Calu3 (cell line): ENCODE measurements at places on chromosomes 16 and 17.

DNA sequence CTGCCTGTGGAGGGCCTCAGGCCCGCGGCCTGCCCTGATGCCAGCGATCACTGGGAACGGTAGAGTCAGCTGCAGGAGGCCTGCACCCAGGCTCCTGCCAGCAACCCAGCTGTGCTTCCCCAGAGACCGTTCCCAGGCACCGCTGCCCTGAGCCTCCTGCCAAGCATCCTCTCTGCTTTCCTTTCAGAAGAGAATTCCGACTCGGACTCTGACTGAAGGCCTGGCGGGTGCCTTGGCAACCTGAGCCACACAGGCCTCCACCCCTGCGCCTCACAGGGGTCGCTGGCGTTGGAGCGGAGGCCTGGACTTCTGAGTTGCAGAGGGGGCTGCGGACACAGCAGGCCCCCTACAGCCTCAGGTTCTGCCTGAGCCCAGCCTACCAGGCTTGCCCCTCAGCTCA lies 7.9 kb downstream of the CMTM3 start:
- H3K27ac ChIP-seq: no peak overlapping the region
- H3K4me1 ChIP-seq: peaks cover 10% of the 10 kb centered on the region
- no peaks in the 10 kb centered on the region for H3K27me3 ChIP-seq
- no peak overlapping the region for H3K4me3 ChIP-seq
- no peak for DNase-seq

GRCh38 chr17:50683434-50684287 lies 24.1 kb downstream of the ANKRD40 start:
- no peak overlapping the region for H3K4me3 ChIP-seq
- H3K27me3 ChIP-seq: no peaks in the 10 kb centered on the region
- peaks cover 44% of the 10 kb centered on the region for H3K36me3 ChIP-seq
- peaks cover 62% of the 10 kb centered on the region for H3K4me1 ChIP-seq

GRCh38 chr16:69243479-69243878 lies 56.5 kb downstream of the SNTB2 start:
- no peak for DNase-seq
- no peaks in the 10 kb centered on the region for H3K36me3 ChIP-seq
- H3K4me1 ChIP-seq: no peaks in the 10 kb centered on the region
- H3K4me3 ChIP-seq: no peak overlapping the region

GRCh38 chr16:4991754-4992153 lies 33.6 kb downstream of the SEC14L5 start:
- H3K27me3 ChIP-seq: peaks cover 62% of the 10 kb centered on the region
- DNase-seq: no peak
- H3K36me3 ChIP-seq: no peaks in the 10 kb centered on the region
- no peaks in the 10 kb centered on the region for H3K4me1 ChIP-seq
- no peak overlapping the region for H3K4me3 ChIP-seq

DNA sequence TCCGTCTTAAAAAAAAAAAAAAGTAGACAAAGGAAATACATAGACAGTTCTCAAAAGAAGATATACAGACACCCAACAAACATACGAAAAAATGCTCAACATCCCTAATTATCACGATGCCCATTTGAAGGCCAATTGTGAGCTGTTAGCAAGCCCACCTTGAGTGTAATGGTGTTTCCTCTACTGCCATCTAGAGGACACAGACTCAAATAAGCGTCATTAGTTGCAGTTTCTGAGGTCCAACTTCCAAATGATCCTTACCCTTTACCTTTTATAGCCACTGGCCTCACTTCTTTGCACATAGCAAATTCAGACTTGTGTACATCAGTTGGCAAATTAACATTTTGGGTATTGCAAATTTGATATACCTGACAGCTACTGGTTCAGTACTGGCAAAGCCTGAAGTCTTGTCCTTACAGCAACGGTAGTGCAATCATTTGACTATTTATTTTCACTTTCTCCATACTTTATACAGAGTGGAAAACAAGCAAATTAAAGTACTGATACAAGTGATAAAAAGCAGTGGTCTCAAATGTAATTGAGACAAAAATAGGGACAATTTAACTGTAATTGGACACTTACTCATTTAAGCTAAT lies 536.3 kb upstream of the EEF2KMT start:
- H3K27me3 ChIP-seq: peaks cover 32% of the 10 kb centered on the region
- DNase-seq: no peak
- H3K36me3 ChIP-seq: no peaks in the 10 kb centered on the region
- no peak overlapping the region for H3K27ac ChIP-seq
- H3K4me1 ChIP-seq: no peaks in the 10 kb centered on the region
- H3K4me3 ChIP-seq: no peak overlapping the region

DNA sequence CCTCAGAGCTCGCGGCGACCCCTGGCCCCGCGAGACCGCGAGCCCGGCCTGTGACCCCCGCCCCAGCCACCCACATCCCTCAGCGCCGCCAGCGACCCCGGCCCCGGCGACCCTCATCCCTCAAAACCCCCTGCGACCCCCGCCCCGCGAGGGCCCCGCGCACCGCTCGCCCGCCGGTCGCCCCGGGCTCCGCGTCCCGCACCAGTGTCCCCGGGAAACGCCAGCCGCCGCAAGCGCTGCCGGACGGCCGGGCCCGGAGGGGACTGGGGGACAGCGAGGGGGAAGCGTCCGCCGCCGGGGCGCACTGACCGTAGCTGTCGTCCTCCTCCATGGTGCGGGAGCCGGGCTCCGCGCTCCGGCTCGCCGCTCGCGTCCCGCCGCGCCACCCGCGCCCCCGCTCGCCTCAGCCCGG lies at the start of gene CYTH1:
CYTH1 (minus strand) TSS at position 381 of the 412 bp plus-strand sequence; CDS start at position 331, 50 bp downstream.
- peaks cover 9% of the 10 kb centered on the region for H3K4me1 ChIP-seq
- H3K4me3 ChIP-seq: peak within 1 kb of the TSS; percentile 72
- H3K36me3 ChIP-seq: peaks cover 32% of the 10 kb centered on the region
- H3K27me3 ChIP-seq: no peaks in the 10 kb centered on the region

GRCh38 chr17:39116224-39116623 lies 35.2 kb downstream of the PLXDC1 start:
- peaks cover 89% of the 10 kb centered on the region for H3K27me3 ChIP-seq
- H3K36me3 ChIP-seq: no peaks in the 10 kb centered on the region
- no peak overlapping the region for H3K27ac ChIP-seq
- peaks cover 1% of the 10 kb centered on the region for H3K4me1 ChIP-seq

GRCh38 chr17:74210191-74211140 lies 2.9 kb upstream of the TTYH2 start:
- H3K27me3 ChIP-seq: peaks cover 34% of the 10 kb centered on the region
- H3K36me3 ChIP-seq: peaks cover 71% of the 10 kb centered on the region
- peak overlapping the region; percentile 15 for H3K4me3 ChIP-seq
- H3K4me1 ChIP-seq: peaks cover 17% of the 10 kb centered on the region
- peak overlapping the region; percentile 80 for H3K27ac ChIP-seq
- DNase-seq: peak; percentile 84

DNA sequence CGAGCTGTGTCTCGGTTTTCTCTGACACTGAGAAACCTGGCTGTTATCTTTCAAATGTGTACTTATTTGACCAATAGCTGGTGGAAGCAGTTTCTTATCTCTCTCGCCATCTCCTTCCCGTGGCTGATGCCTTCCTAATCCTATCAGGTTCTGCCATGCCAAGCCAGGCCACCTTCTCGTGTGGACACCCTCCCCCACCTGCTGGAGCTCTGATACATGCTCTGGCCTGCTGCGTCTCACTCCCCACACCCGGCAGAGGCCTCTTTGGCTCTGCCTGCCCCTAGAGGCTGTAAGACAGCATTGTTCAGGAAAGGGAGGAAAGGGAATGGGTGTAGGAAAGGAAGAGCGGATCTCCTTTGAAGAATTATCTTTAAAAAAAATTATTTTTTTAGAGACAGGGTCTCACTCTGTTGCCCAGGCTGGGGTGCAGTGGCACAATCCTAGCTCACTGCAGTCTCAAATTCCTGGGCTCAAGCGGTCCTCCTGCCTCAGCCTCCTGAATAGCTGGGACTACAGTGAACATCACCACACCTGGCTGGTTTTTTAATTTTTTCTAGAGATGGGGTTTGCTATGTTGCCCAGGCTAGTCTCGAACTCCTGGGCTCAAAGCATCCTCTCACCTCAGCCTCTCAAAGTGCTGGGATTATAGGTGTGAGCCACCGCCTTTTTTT lies 7.5 kb upstream of the ARMC5 start:
- H3K36me3 ChIP-seq: peaks cover 35% of the 10 kb centered on the region
- H3K27ac ChIP-seq: peak overlapping the region; percentile 10
- H3K27me3 ChIP-seq: no peaks in the 10 kb centered on the region
- peak; percentile 83 for DNase-seq
- no peak overlapping the region for H3K4me3 ChIP-seq

DNA sequence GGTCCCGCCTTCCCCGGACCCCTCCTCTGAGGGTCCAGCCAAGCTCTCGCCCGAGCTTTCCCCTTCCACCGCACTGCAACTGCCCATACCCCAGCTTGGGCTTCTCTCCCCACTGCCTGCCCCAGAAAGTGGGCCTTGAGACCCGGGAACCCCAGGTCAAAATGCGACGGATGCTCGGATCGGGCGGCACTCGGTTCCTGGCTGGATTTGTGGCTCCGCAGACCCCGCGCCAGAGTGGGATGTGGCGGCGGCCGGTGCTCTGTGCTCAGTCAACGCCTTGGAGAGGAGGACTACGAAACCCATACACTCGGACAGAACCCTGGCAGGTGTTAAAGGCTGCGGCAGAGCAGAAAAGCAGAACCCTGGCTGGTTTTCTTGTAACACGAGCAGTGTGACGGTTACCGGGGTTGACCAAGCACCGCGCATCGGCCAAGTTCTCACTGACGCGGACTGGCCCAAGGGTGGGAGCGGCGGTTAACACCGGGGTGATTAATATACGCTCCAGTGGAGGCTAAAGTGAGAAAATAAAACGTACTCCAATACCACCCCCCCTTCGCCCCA lies 885 bp upstream of the SLFN13 start:
- H3K4me1 ChIP-seq: peaks cover 12% of the 10 kb centered on the region
- no peak overlapping the region for H3K27ac ChIP-seq
- no peak overlapping the region for H3K4me3 ChIP-seq
- H3K36me3 ChIP-seq: peaks cover 15% of the 10 kb centered on the region

DNA sequence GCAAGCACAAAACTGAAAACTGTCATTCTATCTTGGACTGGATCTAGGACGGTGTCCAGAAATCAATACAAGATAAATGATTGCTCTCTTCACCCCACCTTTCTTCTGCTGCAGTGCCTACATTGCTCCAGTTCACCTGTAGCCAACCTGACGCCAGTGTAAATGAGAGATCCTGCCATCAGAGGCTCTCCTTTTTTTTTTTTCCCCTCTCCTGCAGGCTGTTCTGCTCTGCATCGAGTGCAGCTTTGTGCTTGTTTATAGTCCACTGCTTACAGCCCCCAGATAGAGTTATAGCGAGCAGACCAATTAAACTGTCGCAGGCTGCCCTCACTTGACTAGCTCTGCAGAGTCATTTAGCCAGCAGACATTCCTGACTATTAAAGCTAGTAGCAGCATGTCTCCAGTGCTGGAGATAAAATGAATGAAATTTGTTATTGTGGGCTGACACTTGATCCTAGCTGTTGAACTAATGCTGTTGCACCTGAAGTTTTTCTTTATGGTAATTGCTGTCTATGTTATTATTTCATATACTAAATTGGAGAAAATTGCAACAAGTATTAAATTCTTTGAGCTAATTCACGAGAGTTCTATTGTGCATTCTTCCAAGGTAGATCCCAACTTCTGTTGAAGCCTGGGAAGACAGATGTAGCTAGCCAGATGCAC lies 257.1 kb downstream of the FTO start:
- no peaks in the 10 kb centered on the region for H3K4me1 ChIP-seq
- no peaks in the 10 kb centered on the region for H3K36me3 ChIP-seq
- no peak for DNase-seq
- no peaks in the 10 kb centered on the region for H3K27me3 ChIP-seq

GRCh38 chr17:77329741-77330531 lies 189.2 kb downstream of the SEC14L1 start:
- H3K36me3 ChIP-seq: peaks cover 62% of the 10 kb centered on the region
- H3K4me3 ChIP-seq: no peak overlapping the region
- peaks cover 77% of the 10 kb centered on the region for H3K4me1 ChIP-seq

DNA sequence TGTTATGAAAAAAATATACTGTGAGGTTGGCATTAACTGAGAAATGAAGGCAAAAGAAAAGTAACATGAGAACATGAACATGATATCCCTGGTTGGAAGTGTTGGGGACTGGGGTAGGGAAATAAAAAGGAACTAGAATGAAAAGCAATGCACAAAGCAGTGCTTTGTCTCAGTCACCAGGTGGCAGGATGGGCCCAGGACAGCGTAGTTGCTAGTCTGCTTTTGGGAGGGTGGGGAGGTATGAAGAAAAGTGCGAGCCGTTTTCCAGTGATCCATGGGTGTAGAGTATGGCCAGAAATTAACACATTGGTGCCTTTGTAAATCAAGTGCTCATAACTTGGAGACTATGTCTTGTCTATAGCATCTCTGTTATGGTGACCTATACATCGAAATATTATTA lies 662.5 kb upstream of the SALL1 start:
- peaks cover 4% of the 10 kb centered on the region for H3K4me1 ChIP-seq
- H3K27ac ChIP-seq: no peak overlapping the region
- no peaks in the 10 kb centered on the region for H3K27me3 ChIP-seq

- H3K4me1 ChIP-seq: peaks cover 18% of the 10 kb centered on the region
- DNase-seq: no peak
- peaks cover 38% of the 10 kb centered on the region for H3K36me3 ChIP-seq
- peak overlapping the region; percentile 78 for H3K27ac ChIP-seq
- H3K27me3 ChIP-seq: no peaks in the 10 kb centered on the region
Observed at GRCh38 chr17:42774066-42774745, 957 bp downstream of the VPS25 start.

DNA sequence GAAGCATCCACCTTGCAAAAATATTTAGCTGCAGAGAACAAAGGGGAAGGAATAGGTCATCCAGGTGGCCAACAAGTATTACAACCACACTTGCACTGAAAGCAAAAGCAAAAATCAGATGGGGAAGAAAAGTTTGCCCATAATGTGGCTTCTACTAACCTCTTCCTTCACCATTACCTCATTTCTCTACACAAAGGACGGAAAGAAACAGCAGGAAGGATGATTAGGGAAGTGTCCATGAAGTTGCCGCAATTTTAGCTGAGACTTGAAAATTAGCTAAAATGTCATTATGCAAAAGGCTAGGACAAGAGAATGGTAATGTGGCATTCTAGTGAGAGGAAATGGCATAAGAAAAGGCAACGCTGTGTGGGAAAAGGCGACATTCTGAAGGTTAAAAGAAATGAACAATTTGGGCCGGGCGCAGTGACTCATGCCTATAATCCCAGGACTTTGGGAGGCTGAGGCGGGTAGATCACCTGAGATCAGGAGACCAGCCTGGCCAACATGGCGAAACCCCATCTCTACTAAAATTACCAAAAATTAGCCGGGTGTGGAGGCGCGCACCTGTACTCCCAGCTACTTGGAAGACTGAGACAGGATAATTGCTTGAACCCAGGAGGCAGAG lies 13.7 kb downstream of the KANSL1 start:
- DNase-seq: no peak
- H3K36me3 ChIP-seq: peaks cover 16% of the 10 kb centered on the region
- peaks cover 77% of the 10 kb centered on the region for H3K4me1 ChIP-seq
- no peaks in the 10 kb centered on the region for H3K27me3 ChIP-seq
- peak overlapping the region; percentile 4 for H3K27ac ChIP-seq

- H3K4me1 ChIP-seq: peaks cover 30% of the 10 kb centered on the region
- H3K4me3 ChIP-seq: no peak overlapping the region
Observed at GRCh38 chr16:77306075-77306474, 106.9 kb downstream of the SYCE1L start.
